Stimulated activated CD4-positive, alpha-beta T cell treated with anti-CD3 and anti-CD28 coated beads, Interleukin-1b, Interleukin-23, amount 100 ng/mL, for 1 hour (primary cell): ENCODE measurements at places on chromosomes 16 and 17.

DNA sequence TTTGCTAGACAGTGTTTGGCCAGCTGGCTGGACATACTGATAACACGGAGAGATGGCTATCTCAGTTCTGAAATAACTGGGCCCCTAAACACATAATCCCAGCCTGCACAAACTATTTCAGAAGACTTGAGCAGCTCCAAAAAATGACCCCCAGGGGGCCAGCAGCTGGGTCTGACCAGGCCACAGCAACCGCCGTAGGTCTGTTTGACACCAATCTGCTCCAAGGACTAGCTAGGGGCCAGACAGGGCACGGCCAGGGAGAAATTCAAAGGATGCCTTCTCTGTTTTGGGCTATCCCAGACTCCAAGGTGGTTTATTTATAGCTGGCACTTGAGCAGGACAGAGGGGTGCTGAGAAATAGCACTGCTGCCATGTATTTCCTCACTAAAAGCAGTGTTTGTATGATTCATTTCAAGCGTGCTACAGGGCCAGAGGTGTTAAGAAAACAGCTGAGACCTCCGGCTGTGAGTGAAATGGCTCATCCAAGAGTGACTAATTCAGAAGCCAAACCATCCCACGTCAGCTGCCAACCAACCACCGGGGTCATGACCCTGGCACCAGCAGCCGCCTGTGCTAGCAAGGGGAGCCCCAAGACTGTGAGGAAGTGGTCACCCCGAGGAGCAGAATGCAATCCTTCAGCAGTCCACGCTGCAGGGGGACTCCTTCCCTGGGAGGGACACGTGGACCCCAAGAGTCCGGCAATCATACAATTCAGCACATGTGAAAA lies 5.7 kb downstream of the GGA2 start:
- DNase-seq = no peak

DNA sequence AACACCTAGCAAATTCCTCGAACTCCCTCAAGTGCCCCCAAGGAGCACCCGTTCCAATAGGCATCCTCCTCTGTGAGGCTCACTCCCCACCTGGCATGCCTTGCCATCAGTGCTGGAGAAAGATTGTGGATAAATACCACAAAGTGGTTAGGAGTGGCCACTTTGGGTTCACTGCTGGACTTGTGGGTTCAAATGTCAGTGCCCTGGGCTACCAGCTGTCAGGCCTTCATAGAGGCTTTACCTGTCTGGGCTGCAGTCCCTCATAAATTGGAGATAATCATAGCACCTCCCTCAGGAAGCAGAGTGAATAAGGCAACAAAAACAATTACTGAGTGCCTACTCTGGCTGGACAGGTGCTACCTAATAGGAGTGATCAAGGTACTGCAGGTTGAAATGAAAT lies 1.5 kb upstream of the SYT17 start:
- no peak for DNase-seq

DNA sequence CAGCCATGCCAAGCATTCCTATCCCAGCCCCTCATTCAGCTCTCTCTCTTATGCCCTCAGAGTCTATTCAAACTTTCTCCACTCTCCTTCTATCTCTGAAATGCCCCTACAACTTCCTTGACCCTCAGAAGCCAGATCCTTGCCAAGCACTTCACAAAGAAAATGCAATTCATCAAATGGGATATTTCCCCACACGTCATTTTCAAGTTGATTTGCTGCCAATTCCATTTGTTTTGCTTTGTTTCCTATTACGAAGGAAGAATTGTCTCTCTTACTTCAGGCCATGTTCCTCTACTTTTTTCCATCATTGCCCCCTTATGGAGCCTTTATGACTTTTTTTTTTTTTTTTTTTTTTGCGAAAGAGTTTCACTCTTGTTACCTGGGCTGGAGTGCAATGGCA lies 9.2 kb upstream of the ALOX12 start:
- no peak for DNase-seq

- no peak for DNase-seq
These were observed 19.9 kb downstream of the SNX11 start for GRCh38 chr17:48127371-48128051.

DNA sequence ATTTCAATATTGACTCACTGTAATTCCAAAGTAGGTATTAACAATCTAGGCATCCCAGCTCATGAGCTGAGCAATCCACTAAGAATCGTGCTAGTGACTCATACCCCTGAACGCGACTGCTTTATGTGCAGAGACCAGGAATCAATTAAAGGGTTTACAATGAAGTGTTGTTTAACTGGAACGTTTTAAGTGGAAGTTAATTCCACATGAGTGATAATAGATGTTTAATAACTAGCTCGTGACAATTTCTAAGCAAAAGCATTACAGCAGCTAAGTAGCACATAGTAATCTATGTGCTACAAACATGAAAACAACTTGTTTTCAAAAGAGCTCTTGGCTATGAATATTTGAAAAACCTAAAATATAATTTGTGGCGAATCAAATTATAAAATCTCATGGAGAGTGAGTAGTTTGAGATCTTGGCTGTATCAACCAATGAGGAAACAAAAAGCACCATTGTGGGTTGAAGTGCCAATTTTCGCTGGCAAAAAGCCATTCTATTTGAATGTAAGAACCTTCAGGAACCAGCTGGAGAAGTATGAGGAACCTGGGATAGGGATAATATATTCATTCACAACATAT lies 9.4 kb downstream of the GJC1 start:
- no peak for DNase-seq

GRCh38 chr17:72498364-72499210 lies 377.8 kb downstream of the SOX9 start:
- no peak for DNase-seq

DNA sequence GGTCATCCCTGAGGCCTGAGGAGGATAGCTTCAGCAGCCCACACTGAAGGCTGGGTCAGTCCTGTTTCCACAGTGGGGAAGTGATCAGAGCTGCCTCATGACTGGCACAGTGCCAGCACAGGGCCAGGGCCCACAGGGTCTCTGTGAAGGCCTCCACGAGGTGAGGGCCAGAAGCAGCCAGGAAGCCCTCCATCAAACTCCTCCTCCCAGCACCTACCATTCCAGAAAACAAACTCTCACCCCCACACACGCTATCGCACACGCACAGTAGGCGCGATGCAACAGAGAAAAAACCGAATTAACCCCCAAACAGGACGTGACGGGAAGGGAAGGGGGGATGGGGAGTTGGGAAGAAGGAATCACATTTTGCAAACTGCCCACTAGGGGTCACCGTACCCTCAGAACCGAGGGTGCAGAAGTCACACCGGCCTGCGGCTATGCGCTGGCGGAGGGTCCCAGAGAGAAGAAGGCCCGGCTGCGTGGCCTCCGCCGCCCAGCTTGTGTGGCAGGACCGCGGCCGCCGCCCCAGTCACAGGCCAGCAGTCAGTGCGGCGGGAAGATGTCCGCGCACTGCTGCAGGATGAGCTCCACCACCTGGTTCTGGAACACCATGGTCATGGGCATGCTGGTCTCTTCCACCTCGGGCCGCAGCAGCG lies 37.6 kb downstream of the ARHGAP27 start:
- no peak for DNase-seq

GRCh38 chr17:17076066-17076465 lies 33.8 kb downstream of the MPRIP start:
- DNase-seq = no peak

- DNase-seq = no peak
These were observed 44.7 kb downstream of the SKAP1 start for GRCh38 chr17:48385319-48385718.

GRCh38 chr17:5138616-5139457 lies 23.0 kb downstream of the USP6 start:
- DNase-seq = no peak

- DNase-seq = no peak
These were observed 737.5 kb downstream of the KCNJ2 start for GRCh38 chr17:70906808-70907207.

DNA sequence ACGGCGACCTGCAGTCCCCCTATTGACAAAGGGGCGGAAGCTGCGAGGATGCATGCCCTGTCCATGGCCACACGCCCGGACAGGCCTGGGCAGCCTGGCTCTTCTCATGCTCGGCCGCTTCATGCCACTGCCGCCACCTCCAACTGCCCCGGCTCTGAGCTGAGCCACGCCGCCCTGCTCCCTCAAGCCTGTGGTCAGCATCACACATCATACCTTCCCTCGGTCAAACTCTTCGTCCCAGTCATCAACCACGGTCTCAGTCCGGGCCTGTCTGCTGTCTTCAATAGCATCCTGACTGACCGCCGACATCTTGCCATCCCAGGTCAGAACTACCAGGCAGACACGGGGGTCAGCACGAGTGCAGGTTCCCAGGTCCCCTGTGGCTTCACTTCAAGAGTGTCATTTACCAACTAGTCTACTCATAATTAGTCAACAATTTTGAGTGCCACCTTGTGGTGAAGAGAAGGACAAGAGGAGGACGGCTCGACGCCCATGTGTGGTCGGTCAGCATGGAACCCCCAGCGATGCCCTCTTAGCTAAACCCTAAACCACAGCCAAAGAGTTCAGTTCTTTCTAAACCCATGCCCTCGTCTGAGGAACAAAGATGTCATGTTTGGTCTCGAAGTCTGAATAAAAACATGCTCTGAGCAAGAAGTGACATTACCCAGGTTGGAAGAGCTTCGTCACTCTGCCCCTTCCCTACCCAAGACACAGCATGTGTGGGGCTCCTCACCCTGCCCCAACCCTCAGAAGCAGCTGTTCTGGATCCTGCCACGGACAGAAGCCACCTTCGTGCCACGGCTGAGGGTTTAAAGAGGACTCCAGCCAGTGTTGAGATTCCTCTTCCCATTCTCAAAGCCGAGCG lies 16.9 kb upstream of the CYTH1 start:
- DNase-seq = no peak

- DNase-seq = no peak
These were observed 7.7 kb downstream of the SALL1 start for GRCh38 chr16:51143196-51143977.

DNA sequence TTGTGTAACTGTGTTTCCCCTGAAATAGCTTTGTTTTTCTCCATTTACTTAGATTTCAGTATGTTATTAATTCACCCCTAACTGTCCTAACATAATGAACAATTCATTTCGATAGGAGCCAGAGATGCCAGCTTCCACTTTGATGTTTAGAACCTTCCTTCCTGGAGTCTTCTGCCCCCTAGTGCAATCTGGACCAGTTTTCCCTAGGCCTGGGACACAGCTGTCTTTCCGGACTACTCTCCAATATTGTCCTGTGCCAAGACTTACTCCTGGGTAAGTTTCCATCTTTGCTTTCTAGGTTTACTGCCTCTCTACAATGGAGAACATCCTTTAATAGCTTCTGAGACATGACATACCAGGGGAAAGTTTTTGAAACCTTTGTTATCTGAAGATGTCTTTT lies 12.8 kb downstream of the RECQL5 start:
- no peak for DNase-seq

GRCh38 chr16:66516509-66516807 lies 33.5 kb downstream of the TK2 start:
- DNase-seq = no peak

- no peak for DNase-seq
These were observed 85.2 kb downstream of the KSR1 start for GRCh38 chr17:27541301-27542023.

DNA sequence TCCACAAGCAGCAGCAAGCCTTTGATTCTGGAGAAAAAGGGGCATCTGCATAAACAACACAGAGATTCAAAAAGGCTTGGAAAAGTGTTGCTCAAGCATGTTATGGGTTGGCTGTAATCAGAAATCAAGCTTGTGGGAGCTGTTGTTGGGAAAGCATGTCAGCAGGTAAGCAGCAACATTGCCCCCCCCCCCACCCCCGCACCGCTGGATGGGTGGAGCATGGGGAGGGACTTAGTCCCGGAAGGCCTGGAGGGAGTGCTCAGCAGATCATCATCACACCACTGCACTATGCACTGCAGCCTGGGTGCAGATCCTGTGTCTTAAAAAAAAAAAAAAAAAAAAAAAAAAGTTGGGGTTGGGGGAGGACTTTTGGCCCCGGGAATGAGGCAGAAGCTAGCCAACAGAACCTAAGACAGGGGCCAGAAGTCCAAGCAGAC lies 16.8 kb upstream of the AKAP1 start:
- DNase-seq = no peak

GRCh38 chr17:40418428-40418706 lies 671 bp upstream of the TOP2A start:
- no peak for DNase-seq

- no peak for DNase-seq
These were observed 885 bp upstream of the SLFN13 start for GRCh38 chr17:35449371-35449931.

- DNase-seq = no peak
These were observed 14.4 kb downstream of the SEC14L1 start for GRCh38 chr17:77155125-77155524.

GRCh38 chr16:46519063-46519462 lies 102.1 kb downstream of the SHCBP1 start:
- DNase-seq = no peak
